ENCODE measurements at places on chromosomes 3 and 15.

DNA sequence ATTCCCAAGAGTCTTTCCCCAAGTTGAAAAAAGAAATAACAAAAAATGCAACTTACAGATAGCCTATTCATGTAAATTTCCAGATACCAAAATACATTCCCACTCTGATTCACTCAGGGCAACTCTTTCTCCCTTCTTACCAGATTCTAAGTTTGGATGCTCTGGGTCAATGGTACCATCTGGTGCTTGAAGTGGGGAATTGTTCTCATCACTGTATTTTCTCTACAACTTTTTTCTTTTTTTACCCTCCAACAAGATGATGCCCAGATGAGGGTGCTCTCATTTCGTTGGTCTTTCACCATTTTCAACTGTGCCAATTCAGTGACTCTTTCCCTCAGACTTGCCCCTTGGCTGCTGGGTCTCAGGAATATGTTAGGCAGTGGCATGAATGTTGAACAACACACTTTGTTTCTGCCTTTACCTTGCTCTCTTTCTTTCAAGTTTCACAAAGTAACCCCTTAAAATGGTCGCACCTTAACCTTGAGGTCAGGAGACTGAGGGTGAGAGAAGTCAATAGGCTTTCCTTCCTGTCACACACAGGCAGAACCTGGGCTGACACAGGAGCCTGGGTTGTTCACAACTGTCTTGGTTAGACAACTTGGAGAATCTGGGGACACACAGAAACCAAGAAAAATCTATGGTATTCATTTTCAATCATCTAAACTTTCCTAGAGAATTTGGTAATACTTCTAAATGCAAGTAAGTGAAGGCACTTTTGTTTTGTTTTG, 330.7 kb upstream of the SLCO3A1 start:
- DNase-seq = no peak

GRCh38 chr15:40562691-40563090, 2.2 kb downstream of the CCDC32 start:
- DNase-seq = no peak

- no peak for DNase-seq
These were observed 20.9 kb upstream of the LDHAL6B start for GRCh38 chr15:59185725-59186124.

DNA sequence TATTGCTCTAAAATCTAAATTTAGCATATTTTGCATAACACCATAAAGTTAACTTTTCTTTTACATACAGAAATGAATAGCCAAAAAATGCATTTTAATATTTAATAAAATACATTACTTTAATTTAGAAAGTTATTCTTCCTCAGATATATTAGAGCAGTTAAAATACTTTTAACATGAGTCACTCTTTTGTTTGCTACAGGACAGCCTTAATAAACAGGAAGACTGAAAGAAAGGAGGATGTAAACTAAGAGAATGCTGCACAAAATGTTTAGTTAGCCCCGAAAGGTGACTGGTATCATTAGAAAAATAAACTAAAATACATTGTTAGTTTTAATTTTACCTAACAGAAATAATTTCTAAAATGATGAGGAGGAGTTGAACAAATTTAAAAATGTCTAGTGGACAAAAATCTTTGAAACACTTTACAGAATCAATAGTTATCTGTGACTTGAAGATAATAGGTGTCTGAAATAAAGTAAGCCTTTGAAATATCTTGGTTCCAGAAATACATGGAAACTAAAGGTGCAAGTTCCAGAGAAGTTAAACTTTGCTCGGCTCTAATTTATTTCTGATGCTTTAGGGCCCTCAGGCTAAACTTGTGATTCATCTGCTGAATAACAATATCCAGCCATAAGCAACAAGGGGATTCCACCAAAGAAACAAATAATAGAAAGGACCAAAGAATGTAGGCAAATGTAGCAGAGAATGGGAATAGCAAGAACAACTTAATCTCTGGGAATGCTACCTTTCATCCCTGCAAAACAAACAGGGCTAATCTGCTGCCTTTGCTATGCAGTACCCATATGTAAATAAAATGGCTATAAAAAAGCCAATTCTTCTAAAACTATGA, 138.3 kb upstream of the UBP1 start:
- no peak for DNase-seq

DNA sequence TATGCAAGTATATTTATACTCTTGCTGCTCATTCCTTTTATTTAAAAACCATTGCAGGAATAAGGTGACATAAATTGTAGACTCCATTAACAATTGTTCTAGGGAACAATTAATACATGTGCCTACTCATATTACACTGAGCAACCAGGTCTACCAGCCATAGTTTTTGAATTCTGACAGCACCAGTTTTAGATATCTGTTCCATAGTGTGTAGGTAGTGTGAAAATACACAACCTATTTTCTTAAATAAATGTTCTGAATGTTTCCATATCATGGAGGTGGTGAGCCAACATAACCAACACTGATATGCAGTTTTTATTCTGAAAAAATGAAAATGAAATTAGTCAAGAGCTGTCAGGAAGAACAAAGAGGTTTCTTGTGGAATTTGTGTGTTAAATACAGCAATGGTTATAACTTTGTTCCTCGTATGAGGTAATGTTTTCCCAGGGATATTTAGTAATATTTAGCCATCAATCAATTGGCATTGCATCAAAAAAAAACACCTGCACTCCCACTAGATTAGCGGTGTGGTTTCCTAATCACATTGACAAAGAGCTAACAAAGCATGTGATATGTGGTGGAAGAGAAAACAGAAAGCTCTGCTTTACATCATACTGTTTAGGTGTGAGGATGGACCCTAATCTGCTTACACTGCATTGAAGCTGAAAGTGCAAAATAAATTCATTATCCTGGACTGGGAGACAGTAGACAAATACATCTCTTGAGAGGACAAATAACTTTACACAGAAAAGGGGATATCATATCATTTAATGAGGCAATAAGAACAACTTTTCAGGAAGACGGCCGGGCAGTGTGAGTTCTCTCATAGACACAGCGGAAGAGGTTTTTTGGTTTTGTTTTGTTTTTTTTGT, 369.5 kb upstream of the THBS1 start:
- DNase-seq = no peak
